ENCODE measurements at places on chromosomes 1 and 21.

DNA sequence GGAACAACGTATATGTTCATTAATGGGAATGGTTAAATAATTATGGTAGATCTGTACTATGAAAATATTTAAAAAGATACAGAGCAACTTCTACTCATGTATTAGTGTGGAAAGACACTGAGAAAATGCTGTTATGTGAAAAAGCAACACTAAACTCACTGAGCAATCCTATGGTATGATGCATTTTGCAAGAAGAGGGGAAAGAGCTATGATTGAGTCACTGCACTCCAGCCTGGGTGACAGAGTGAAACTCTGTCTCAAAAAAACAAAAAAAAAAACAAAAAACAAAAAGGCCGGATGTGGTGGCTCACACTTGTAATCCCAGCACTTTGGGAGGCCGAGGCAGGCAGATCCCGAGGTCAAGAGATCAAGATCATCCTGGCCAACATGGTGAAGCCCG lies 44.4 kb downstream of the ATP5PO start:
- DNase-seq, result no peak

DNA sequence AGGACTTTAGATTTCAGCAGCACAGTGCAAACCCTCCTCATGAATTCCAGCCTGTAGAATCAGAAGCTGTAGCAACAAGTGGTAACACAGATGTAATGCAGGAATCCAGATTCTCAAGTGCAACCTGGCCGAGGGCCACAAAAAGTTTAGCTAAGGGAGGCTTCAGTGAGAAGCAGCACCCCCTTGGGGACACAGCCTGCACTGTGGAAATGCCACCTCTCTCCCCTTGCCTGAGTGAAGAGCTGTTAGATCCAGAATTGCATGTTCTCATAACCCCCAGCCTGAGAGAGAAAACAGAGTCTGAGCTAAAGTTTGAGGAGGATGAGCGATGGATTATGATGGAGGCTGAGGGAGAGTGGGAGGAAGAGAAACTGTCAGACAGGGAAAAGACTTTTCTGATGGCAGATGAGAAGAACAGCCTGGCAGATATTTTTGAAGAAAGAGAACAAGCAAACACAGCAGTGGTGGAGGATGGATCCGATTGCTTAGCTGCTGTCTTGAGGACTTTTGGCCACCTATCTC lies 80.5 kb upstream of the BMP8A start:
- peak; percentile 12 for DNase-seq

- no peak for DNase-seq
Measured at GRCh38 chr1:50980505-50980904, 10.5 kb downstream of the CDKN2C start.

DNA sequence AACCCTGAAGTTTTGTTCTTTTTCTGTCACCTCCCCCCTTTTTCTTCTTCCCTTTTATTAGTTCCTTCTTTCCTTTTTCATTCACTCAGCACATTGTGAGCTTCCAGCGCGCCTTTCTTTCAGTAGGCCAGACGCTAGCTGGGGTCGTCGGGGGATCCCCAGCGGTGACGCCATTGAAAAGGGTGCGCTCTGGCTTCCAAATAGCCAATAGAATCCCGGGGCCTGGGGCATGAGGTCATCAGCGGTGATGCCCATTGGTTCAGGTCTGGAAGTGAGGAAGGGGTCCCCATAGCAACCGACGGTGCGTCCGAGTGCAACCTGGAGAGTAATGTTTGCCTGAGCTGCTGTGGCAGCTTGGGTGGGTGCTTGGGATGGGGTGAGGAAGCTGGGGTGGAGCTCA lies 6.9 kb upstream of the EFNA3 start:
- no peak for DNase-seq

GRCh38 chr1:33342041-33342723 lies 21.3 kb upstream of the A3GALT2 start:
- peak; percentile 74 for DNase-seq

DNA sequence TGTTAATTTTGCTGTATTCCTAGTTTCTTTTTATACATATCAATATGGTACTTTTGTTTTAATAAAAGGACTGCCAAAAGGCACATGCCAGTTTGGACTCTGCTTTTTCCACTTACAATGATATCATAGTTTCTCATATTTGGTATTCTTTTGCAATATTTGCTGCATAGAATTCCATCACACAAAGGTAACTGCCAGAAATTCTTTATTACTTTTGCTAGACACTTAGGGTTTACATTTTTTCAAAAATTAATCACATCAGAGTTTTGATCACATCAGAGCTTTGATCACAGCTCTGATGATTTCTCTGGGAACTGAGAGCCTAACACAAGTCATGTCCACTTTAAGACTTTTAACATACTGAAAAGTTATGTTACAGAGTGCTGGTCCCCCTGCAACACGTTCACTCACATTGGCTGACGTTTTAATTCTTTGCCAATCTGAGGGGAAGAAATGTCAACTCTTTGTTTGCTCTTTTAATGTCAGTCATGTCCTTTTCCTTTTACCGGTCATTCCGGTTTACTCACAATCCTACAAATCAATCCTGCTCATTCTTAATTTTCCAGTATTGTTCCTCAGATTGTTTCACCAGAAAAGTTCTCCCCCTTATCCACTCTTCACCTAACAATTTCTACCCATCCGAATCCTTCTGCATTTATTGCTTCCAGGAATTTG lies 1.1 kb upstream of the CD46 start:
- DNase-seq, result no peak

- DNase-seq, result no peak
Measured at GRCh38 chr1:204377800-204378668, 18.3 kb upstream of the PLEKHA6 start.

DNA sequence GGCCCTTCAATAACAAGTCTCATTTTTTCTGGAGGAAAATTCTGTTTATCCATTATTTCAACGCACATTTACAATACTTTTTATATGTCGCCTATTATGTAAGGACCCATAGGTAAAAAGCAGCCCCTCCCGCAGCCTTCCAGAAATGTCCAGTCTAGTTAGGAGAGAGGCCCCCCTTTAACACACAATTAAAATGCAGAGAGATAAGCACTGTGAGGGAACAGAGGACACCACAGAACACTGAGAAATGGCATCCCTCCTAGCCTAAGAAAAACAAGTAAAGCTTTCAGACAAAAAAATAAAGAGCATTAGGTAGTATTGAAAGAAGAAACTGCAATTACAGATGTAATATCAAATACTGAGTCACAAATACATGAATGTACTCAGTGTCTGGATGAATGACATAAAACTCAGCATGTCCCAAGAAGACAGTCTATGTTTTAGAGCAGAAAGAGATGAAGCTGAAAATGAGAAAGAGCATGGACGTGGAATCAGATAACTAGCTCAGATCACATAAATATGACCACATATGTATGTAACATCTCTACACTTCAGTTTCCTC lies 62.9 kb downstream of the DAB1 start:
- DNase-seq, result no peak

DNA sequence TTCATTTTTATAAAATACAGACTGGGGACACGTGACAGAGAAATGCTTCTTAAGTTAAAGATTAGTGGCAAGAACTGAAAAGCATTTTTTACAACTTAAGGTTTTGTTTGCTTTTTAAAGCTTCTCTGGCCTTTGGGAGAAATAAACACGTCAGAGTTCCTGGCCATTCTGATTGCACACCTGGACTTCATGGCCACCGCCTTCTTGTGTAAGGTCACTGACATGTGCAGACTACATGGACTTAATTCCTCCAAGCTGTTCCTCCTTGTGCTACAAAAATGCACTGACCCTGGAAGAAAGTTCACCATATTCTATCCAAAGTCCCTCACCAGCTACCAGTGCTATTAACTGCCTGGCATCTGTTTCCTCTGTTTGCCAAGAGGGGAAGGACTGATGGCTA lies 56.1 kb downstream of the GADD45A start:
- no peak for DNase-seq

- no peak for DNase-seq
Measured at GRCh38 chr1:16371725-16372124, 4.7 kb downstream of the SZRD1 start.

GRCh38 chr1:186046437-186047211 lies 312.4 kb downstream of the HMCN1 start:
- DNase-seq, result no peak

DNA sequence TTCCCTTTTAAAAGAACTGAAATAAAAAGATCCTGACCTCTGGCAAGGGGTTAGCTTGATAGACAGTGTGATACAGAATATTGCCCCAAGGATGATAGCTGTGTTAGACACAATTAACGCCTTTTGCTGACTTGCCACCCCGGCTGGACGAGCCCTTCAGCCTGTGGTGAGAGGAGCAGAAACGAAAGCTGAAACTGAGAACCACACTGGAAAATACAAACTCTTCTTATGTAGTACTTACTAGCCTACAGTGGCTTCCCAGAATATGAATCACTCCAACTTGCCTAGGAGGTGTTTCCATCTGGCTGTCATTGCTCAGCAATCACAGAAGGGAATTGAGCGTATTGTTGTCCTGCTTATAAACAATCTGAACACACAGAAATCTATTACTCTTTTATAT lies 22.9 kb downstream of the SAMSN1 start:
- DNase-seq, result no peak

DNA sequence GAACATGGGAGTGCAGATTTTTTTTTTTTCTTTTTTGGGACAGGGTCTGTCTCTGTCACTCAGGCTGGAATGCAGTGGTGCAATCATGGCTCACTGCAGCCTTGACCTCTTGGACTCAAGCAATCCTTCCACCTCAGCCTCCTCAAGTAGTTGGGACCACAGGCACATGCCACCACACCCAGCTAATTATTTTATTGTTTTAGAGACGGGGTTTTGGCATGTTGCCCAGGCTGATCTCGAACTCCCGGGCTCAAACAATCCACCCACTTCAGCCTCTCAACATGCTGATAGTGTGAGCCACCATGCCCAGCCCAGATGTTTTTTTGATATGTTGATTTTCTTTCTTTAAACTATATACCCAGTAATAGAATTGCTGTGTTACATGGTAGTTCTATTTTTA lies 57.7 kb downstream of the RGSL1 start:
- no peak for DNase-seq

GRCh38 chr1:39154553-39155421 lies 49.7 kb upstream of the MACF1 start:
- DNase-seq, result no peak

DNA sequence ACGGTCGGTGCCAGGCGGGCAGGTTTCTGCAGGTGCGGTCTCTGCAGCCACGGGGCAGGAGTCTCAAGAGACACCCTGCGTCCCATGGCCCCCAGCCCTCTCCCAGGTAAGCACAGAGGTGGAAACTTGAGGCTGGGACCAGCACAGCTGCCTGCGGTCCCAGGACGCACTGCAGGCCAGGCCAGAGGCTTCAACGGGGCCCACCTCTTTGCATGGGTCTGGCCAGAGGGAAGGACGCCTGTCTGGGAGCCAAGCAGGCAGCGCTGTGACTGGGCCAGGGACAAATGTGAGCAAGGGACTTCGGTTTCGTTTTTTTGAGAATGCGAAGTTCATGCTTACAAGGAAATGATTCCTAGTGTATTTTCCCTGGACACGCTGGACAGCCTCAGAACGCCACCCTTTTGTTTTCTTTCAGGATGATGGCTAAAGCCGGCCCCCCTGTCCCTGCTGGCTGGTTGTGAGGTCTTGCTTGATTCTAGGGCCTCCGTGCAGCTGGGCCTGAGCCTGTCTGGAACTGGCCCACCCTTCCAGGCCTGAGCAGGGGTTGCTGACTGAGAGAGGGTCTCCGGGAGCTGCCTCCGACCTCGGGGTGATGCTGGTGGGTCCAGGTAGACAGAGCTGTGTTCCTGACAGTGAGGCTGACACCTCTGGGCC lies 38.3 kb downstream of the MORN1 start:
- no peak for DNase-seq

- DNase-seq, result peak; percentile 9
Measured at GRCh38 chr1:151715726-151716404, 738 bp downstream of the CELF3 start.

DNA sequence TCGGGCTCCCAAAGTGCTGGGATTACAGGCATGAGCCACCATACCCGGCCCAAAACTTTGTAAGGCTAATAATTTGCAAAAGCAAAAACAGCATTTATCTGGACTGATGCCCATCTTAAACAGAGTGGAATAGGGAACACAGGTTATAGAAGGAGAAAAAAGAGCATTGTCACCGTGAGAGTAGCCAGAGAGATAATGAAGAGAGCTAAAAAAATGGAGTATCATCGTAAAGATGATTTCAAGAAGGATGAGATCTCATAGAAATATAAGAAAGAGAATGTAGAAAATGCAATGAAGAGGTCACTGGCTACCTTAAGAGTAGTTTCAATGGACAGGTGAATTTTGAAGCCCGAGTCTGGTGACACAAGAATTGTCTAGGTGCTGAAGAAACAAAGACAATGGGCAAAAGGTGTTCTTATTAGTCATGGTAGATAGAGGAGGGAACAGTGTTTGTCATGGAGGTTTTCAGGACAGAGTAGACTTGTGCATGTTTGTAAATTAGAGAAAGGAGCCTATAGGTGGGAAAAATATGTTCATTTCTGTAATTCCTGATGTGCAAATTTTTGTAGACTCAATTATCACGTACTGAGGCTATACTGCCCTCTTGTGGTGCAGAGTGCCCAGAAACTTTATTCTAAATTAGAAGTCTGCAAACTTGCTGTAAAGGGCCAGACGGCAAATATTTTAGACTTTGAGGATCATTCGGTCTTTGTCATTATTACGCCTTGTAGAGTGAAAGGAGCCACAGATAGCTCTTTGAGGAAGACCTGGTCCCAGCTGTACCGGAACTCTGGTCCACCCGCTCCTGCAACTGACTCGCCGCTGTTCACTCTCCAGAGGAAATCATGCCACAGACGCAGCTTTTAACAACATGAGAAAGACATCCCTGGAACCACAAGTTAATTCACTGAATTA lies 8.1 kb upstream of the TMEM183A start:
- DNase-seq, result no peak

- no peak for DNase-seq
Measured at GRCh38 chr1:174815474-174815908, 184.3 kb upstream of the CACYBP start.

DNA sequence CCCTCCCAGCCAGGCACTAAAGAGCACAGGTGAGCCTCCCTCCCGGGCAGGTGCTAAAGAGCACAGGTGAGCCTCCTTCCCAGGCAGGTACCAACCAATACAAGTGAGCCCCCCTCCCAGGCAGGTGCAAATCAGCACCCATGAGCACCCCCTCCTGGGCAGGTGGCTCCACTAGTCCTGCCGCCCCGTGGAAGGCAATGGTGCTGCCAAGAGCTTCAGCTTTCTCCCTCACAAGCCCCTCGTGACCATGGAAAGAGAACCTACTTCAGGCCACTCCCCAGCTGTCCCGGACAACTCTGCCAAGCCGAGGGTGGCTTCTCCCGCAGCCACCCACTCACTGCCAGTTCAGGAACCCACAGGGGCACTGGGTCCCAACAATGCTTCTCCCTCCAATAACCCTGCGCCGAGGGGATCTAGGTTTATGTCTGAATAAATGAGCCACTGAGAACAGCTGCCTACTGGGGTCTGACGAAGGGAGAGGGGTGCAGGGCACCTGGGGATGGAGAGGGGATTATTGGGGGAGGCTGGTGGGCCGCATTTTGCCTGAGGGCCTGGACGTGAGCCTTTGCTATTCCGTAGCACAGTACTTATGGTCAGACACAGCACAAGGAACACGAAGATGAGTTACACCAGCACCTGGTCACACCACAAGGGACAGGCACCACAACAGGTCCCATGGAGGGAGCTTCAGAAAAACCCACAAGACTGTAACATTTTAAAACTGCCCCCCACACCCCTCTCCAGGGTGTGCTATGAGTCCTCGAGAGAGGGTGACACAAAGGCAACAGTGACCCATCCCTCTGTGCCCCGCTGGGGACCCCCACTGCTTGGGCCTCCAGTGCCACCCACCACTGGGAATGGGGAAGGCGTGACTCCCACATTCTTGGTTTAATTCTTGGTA lies 46.3 kb downstream of the PRDM15 start:
- no peak for DNase-seq

- DNase-seq, result no peak
Measured at GRCh38 chr1:118914379-118915161, 73.6 kb downstream of the TBX15 start.

- no peak for DNase-seq
Measured at GRCh38 chr1:109199710-109200109, 14.0 kb upstream of the SARS1 start.

Data from NCI-H524 treated with DMSO at 0.1 percent for 48 hours (cell line).